Right kidney (tissue), 9 donors: ENCODE measurements at places on chromosomes 13 and 19.

- DNase-seq = peak; percentile 52
Measured at GRCh38 chr19:14786421-14786851, 8.1 kb upstream of the ADGRE2 start.

DNA sequence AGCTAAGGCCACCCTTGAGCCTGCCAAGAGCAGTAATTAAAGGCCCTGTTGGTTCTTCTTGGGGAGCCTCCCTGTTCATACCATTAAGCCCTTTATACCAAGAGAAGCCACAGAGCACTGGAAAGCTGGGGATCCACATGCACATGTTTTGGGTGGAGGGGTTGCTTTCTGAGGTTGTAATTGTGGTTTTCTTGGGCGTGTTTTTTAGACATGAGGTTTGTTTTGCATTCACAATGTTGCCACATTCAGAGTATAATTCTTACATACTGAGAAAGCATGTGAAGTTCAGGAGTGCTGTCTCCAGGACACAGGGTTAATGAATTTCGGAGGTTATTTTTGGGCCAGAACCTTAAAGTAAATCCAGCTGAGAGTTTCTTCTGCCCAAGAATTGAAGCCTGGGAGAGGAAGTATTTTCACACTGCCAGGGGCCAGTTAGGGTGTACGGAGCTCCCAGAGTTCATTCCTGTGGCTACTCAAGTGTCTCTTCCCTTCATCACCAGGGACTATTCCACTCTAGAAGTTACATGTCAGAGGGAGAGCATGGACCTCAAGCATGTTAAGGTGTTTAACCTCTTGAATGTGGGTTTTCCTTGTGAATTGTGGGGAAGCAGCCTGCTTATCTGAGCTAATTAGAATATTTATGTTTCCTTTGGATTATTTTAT, 37.0 kb downstream of the ZNF136 start:
- DNase-seq = no peak

DNA sequence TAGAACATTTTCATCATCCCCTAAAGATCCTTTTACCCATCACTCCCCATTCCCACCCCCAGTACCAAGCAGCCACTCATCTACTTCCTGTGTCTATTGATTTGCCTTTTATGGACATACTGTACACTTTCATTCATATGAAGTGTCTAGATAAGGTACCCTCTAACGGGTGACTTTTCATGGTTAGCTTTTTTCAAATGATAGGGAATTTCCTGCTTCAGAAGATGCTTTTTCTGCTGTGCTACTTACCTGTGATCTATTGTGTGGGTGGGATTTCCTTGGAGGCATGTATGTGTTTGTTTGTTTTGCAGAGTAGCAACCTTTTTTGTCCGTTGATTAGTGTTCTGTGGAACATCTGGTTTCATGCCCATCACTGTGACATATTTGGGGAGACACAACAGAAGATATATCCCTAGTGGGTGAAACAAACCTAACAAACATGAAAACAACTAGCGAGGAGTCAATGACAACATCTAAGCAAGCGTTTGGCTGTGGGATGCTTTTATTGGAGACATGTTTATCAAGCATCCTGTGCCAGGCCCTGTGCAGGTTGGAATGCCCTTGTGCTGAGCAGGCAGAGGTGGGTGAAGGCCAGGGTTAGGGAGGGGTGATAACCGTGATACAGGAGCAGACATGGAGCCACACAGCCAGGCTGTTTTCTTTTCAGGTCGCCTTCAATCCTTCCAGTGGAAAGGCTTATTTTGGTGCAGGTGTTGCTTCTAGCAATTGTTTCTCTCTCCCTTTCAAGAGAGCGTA, 17.6 kb downstream of the SPINT2 start:
- no peak for DNase-seq

DNA sequence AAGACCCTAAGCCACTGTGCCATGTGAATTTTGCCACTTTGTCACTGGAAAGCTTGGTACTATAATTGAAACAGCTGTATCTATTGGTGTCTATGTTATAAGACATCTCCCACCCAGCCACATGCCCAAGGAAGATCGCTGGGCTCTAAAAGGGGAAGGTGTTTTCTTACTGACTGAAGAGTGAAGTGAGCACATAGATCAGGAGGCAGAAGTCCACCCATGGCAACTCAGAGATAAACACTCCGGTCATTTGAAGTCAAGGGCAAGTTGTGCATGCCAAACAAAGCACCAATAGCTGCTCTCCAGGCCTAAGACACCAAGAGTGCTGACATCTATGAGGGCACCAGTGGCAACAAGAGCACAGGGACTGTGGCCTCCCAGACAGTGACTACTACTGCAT, 153.8 kb downstream of the KCTD12 start:
- no peak for DNase-seq

DNA sequence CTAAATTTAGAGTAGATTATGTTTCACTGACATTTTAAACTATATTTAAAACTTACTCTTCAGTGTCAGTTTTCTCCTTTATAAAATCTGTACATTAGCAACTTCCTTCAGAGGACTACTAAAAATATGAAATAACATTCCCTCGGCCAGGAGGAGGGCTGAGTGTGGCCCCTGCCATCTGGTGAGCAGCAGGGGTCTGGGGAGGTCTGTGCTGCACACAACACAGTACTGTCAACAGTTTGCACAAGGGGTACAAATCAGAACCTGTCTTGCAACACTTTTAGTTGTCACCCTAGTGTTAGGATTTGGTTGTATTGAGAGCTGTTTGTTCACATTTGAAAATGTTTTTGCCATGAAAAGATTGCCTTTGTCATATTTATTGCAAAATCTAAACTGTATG, 48.9 kb downstream of the TPP2 start:
- no peak for DNase-seq

GRCh38 chr13:42553098-42554046, 20.6 kb upstream of the TNFSF11 start:
- no peak for DNase-seq

DNA sequence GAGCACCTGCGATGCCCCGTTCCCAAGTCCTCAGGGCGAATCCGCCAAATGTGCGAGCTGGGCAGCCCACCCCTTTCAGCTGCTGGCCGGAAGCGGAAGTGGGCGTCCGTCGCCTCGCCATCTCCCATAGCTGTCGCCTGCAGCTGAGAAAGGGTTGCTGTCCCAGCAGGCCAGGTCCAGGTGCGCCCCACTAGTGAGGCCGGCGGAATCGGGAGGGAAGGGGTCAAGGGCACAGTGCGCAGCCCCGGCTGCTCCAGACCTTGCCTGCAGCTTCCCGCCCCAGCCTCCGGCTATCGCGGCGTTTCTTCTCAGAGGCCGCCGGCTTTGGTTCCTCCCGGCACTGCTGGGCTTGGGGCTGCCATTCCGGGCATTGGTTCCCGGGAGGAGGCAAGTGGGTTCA, at the start of gene ZNF177:
ZNF177 (plus strand) TSS at position 109 of the 400 bp plus-strand sequence. CDS start 15,299 bp downstream, outside the sequence.
- DNase-seq = peak; percentile 79

DNA sequence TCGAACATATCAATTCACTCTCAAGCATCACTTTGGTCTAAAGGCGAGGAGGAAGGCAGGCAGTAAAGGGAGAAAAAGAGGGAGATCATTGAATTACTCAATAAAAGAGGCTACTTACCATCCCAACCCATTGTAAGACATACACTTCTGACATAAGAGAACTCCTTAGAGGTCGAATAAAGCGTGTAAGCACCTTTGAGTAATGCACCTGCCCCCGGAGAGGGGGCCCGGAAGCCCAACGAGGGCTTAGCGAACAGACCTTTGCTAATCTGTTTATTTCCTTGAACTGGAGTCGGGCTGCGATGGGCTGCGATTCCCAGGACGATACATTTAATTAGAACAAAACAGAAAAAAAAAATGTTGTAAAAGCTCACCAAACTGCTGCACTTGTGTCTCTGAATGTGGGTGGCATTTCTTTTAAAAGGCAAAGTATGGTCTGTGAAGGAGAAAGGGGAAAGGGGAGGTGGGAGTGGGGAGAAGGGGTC, 3.0 kb downstream of the ZC3H4 start:
- DNase-seq = peak; percentile 51

- DNase-seq = no peak
Measured at GRCh38 chr13:99749271-99750019, 222.1 kb downstream of the ZIC5 start.

DNA sequence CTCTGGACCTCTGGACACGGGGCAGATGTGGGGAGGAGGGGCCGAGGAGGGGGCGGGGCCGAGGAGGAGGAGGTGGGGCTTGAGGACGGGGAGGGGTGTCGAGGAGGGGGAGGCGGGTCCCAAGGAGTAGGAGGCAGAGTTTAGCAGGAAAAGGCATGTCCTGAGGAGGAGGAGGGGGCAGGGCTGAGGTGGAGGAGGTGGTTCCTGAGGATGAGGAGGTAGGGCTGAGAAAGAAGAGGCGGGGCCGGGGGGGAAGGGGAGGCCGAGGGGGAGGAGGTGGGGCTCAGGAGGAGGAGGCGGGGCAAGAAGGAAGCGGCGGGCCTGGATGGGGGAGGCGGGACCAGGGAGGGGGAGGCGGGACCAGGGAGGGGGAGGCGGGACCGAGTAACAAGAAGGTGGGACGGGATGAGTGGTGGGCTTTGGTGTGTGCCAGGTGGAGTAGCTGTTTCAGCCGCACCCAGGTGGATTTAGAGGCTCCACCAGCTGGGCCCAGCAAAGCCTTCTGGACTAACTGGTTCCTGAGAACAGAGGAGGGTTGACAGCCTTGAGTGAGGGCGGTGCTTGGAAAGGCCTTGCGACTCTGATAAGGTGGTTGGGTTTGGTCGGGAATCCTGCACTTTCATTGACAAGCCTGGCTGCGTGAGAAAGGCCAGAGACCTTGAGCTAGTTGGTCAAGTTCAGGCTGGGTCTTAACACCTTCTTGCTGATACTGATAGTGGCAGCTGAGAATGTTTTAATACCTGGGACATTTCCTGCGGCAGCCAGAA, 7.7 kb downstream of the TECR start:
- peak; percentile 29 for DNase-seq
